ENCODE measurements at places on chromosomes 3 and 15. TPM values are rescaled to one million over a fixed set of nuclear protein-coding genes. Genes with fewer than 3 reads are reported as not detected.

Gene IMP3
- 46.6 TPM for total RNA-seq

Gene IL17RD
- total RNA-seq: 2.2 TPM

Gene DPPA2
- total RNA-seq: not detected

DNA sequence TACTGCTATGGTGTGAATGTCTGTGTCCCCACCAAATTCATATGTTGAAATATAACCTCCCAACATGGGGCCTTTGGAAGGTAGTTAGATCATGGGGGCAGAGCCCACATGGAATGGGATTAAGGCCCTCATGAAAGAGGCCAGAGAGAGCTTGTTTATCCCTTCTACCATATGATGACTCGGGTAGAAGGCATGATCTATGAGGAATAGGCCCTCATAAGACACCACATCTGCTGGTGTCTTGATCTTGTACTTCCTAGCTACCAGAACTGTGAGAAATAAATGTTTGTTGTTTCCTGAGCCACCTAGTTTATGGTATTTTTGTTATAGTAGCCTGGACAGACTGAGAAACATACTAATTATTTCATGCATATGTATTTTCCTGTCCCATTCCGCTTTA lies 51.9 kb downstream of the WWTR1 start:
- peak; percentile 27 for DNase-seq

DNA sequence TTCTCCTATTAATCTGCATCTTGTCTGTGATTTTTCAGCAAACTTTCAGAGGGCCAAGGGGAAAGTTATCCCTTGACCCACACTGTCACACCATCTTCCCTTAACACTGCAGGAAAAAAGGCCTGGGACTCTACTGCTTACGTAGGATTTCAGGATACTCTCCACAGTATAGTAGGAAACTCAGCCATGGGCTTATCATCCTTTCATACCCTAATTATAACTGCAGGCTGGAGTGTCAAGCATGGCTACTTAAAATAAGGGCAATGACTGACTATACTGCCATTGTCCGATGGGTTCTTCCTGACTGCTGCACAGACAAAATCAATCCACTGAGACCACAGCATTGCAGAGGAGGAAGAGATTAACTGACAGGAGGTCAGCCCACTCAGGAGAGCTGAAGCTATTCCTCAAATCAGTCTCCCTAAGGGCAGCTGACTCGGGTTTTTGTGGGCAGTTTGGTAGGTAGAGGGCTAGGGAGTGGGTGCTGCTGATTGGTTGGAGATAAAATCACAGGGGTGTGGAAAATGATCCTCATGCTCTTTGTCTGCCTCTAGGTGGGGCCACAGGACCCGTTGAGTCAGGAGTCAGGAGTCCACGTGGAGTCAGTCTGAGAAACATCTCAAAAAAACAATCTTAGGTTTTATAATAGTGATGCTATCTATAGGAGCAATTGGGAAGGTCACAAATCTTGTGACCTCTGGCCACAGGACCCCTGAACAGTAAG lies 118.2 kb upstream of the STRIT1 start:
- no peak for DNase-seq

- no peak for DNase-seq
Measured at GRCh38 chr15:56425976-56426375, 39.0 kb downstream of the MNS1 start.

- no peak for DNase-seq
Measured at GRCh38 chr3:113614402-113614801, 82.0 kb downstream of the USF3 start.

GRCh38 chr3:116103868-116104530 lies 341.3 kb downstream of the LSAMP start:
- no peak for DNase-seq

DNA sequence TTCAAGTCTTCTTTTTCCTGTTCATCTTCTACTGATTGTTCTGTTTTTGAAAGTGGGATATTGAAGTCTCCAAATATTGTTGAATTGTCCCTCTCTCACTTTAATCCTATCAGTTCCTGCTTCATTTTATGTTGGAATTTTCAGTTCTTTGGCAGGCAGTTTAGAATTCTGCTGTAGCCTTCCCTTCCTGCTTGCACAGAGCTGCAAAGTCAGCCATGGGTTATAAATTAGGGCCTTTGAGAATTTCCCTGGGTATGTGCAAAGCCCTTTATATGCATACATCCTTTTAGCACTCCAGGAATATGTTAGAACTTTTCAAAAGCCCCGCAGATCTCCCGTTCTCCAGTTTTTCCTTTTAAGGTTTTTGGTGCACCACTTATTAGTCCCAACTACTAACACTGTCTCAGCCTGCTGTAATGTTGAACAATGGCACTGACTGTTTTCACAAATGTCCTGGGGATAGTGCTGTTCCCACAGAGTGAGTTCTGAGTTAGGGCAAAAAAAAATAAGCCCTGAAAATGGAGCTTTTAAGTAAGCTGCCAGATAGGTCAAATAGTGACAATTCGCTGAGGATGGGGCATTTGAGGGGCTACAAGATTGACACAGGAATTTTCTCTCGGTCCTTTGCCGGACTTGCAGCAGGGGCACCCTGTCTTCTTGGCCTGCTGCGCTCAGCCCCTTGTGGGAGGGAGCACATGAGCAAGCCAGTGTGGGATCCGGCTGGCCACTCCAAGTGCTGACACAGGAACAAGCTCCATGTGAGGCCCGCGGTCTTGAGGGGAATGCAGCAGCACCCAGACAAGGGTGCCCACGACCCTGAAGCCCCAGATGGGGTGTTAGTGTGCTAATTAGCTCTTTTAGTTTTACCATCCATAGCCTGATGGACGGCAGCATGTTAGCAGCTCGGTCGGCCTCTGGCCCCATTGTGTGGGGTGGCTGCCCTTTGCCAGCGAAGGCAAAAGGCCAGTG lies 96.0 kb downstream of the VPS8 start:
- no peak for DNase-seq
